Stimulated activated CD4-positive, alpha-beta T cell treated with anti-CD3 and anti-CD28 coated beads, Interleukin-4, amount 100 ng/mL, for 4 hours (primary cell): ENCODE measurements at places on chromosomes 11 and 22.

DNA sequence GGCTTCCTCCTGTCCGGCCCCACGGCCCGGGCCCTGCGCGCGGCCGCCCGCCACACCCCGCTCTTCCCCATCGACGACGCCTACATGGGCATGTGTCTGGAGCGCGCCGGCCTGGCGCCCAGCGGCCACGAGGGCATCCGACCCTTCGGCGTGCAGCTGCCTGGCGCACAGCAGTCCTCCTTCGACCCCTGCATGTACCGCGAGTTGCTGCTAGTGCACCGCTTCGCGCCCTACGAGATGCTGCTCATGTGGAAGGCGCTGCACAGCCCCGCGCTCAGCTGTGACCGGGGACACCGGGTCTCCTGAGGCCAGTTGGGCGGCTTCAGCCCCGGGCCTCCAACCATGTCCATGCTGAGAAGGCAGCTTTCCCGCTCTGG, 6.2 kb downstream of the B3GNT6 start:
- no peak for DNase-seq

- no peak for DNase-seq
These were observed at the start of gene LUZP2 for GRCh38 chr11:24496736-24497725. Gene LUZP2, plus strand, starts transcription at chr11:24497053.

GRCh38 chr11:47408598-47409439, 429 bp downstream of the SLC39A13 start:
- DNase-seq: no peak

GRCh38 chr11:85826116-85826855, 15.3 kb upstream of the SYTL2 start:
- DNase-seq: no peak

DNA sequence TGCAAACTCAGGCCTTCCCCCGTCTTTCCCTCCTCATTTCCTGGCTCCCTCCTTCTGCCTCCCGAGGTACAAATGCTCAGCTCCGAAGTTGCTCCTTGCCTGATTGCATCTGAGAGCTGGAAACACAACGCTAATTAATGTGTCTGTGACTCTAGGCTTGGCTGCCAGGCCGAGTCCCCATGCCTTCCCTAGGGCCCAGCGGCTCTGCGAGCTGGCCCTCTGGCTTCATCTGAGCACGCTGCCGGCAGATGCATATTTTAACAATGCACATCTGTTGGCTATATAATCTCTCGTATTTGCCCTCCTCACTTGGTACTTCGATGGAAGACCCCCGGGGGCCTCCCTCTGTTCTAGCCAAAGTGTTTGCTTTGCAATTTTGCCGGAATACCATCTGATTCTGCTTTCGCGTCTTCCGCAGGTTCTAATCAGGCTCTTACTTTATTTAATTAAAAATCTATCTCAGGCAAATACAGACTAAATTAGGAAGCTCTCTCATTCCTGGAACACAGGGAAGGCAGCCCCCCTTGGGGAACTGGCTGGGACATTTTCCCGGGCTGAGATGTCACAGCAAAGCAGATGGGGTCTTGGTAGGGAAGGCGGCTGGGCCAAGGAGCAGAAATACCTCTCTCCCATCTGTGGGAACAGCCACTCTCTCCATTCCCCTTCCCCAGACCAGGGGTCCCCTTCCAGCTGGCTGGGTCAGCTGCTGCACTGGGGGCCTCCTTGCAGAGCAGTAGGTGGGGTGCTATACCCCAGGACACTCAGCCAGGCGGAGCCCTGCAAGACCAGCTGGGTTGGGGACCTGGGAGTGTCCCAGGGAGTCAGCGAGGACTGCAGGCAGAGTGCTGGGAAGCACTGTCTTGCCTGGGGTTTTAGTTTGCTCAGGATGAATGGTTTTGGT, 162.8 kb downstream of the ST3GAL4 start:
- no peak for DNase-seq

DNA sequence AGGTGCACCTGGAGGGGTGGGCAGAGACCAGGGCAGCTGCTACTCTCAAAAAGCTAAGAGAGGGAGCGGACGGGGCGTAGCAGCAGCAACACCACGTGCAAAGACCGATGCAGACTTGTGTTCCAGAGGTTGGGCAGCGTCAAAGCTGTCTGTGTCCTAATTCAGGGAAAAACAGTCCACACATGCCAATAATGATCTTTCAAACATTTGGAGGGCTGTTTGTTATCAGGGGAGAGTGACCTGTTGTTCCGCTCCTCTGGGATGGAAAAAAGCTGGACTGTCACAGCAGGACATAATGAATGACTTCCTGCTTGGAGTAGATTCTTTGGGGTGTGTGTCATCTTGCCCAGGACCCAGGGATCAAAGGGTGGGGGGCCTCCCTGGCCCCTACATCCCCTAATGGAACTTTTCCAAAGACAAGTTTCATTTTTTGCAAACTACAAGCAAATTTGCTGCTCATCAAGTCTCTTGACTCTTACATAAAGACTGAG, 6.2 kb upstream of the FBLN1 start:
- no peak for DNase-seq

GRCh38 chr11:100918551-100919500, 210.8 kb downstream of the PGR start:
- no peak for DNase-seq

GRCh38 chr11:69320756-69321741, 27.1 kb downstream of the MYEOV start:
- no peak for DNase-seq

DNA sequence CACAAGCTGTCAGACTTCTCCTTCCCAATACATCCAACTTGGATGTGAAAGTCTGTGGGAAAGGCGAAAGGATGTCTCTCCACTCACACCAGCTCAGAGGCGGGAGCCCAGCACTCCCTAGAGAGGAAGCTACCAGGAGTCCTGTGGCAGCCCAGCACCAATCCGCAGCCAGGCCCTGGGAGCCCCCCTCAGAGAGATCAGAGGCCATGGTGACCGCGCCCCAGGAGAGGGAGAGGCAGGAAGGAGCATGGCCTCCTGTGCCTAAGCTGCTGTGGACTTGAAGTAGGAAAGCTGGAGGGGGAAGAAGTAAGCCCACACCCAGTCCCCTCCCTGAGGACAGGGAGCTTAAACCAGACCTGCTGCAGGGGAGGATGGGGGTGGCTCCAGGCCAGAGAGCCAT, 24.4 kb upstream of the IGSF9B start:
- DNase-seq: no peak

DNA sequence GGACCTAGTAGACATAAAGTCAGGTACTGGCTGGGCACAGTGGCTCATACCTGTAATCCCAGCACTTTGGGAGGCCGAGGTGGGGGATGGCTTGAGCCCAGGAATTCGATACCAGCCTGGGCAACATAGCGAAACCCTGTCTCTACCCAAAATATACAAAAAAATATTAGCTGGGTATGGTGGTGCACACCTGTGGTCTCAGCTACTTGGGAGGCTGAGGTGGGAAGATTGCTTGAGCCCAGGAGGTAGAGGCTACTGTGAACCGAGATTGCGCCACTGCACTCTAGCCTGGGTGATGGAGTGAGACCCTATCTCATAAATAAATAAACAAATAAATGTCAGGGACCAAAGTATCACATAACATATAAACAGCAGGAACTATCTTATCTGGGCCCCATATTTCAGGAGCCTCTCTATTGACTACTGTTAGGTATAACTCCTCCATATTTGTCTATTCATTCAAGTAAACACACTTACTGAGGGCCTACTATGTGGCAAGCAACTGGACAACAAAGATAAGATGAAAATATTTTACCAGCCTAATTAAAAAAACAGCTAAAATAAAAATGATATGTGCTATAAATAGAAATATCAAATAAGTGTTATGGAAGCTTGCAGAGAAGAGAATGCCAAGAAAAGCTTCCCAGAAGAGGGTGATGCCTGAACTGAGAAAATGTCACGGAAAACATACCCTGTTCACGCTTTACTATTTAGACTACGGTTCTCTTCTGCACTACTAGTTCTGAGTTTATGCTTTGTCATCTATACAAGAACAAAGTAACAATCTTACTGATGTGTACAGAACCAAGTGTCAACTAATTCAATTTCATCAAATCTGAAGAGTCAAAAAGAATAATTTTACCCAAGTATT, 2.0 kb downstream of the NUP98 start:
- DNase-seq: no peak

DNA sequence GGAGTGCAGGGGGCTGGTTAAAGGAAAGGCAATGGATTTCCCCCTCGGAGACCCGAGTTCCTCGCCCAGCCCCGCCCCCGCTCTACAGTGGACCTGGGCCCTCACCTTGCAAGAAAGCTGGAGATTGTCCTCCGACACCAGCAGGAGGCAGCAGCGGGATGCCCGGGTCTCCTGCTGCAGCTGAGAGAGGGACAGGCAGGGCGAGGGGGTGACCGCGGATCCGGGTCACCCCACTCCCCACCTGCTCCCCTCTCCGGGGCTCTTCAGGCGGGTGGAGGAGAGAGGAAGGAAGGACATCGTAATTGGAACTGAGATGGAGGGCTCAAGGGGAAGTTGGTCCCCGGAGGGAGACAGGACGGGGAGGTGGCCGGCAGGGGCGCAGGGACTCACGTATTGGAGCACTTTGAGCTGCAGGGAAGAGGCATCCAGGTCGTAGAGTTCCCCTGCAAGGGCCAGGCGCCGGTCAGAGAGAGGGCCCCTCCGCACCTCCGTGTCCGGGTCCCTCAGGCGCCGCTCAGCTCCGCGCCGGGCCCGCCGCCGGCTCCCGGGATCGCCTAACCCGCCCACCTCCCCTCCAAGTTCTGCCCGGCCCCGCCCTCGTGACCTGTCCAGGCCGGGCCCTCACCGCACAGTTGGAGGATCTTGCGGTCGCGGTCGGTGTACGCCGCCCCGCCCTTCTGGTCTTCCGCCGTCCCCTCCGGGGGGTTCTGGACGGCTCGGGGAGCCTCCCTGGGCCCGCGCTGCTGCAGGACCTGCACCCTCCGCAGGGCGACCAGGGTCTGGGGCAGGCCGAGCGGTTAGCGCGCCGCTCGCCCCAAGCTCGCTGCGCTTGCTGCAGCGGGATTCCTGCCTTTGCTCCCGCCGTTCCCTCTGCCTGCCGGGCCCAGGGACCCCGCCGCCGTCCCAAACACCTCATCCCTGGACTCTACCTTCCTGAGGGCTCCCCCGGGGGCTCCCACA, 84.1 kb downstream of the PDE2A start:
- peak; percentile 55 for DNase-seq

GRCh38 chr22:20459152-20459542, 21.5 kb upstream of the SCARF2 start:
- DNase-seq: no peak

- DNase-seq: no peak
These were observed 773.2 kb downstream of the TBC1D22A start for GRCh38 chr22:47535681-47536080.

- DNase-seq: no peak
These were observed 44.6 kb downstream of the ANKRD42 start for GRCh38 chr11:83238111-83238510.

- DNase-seq: no peak
These were observed at the start of gene MPPED1 for GRCh38 chr22:43411869-43412807. Gene MPPED1, plus strand, starts transcription at chr22:43412014. Its CDS starts 12,972 bp downstream, at chr22:43424986.

GRCh38 chr22:48743601-48744282, 1083.9 kb downstream of the BRD1 start:
- no peak for DNase-seq

DNA sequence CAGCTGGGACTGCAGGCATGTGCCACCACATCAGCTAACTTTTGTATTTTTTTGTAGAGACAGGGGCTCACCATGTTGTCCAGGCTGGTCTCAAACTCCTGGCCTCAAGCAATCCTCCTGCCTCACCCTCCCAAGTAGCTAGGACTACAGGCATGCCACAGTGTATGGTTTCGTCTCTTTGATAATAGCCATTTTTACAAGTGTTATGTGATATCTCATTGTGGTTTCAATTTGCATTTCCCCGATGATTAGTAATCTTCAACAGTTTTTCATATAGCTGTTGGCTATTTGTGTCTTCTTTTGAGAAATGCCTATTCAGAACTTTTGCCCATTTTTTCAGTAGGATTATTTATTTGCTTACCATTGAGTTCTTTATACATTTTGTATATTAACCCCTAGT, 9.0 kb upstream of the MTMR3 start:
- no peak for DNase-seq

DNA sequence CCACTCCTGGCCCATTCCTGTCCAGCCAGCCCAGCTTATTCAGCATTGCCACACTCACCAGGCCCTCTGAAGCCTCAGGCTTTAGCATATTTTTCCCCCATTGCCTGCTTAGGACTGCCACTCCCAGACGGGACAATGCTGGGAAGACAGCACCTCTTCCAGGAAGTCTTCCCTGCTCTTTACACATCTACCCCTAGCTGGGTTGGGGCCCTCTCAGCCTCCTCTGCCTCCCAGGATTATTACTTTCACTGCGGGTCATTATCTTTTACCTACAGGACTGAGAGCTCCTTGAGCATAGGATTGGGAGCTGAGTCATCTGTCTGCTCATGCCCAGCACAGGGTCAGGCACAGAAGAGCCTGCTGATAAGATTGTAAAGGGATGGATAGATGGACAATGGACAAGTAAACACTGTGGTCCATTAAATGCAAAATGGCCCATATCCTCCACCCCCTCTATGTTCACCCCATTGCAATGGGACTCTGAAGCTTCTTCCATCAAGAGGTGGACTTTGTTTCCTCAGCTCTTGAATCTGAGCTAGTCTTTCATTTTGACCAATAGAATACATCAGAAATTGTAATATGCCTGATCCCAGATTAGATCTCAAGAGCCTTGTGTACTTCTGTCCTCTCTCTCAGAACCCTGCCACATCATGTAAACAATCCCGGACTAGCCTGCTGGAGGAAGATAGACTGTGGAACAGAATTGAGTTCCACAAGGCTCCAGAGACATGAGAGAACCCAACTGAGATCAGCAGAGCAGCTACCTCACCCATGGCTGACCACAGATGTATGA, 32.0 kb upstream of the LRRC32 start:
- no peak for DNase-seq

DNA sequence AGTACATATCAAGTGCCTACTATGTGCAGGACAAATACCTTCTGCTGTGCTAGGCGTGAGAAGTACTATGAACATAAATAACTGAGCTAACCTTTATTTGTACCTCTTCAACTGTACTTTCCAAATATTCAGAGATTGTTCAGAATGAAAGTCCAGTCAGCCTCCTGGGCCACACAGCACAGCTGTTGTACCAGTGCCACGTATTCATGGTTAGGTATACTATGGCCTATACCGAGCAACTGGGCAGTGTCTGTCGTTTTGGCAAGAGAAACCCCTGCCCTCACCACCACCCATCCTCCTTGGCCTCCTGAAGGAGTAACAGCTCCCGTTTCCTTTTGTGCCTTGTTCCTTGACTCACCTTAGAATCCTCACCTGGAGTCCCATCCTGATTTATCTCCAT, 53.0 kb downstream of the RASSF10 start:
- no peak for DNase-seq

DNA sequence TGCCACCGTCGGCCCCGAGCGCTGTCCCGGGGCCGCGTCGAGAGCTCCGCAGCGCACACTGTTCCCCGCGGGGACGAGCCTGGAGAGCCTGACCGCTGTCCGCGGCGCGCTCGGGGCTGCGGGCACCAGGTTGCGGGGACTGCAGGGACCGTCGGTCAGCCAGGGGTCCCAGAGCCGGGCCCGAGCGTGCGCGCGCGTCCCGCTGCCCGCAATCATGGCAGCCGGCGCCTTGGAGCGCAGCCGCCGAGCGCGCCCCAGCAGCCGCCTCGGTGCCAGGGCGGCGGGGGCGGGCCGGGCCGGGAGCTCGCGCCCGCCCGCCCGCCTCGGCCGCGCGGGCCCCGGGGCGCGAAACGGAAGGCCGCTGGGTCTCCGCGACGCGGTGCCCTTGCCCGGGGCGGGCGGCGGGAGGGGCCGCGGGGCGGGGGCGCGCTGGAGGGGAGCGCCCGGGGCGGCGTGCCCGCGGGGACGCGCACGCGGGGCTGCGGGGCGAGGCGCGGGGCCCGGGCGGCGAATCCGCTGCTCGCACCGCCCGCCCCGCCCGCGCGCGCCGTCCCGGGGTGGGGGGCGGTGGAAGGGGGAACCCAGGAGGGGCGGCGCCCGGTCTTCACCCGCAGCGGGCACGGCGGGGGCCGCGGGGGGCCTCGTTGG, 79.4 kb upstream of the PPARA start:
- peak; percentile 67 for DNase-seq

- DNase-seq: no peak
These were observed 7.9 kb downstream of the SNAP29 start for GRCh38 chr22:20866736-20867135.
